ENCODE measurements at places on chromosomes 16 and 17.

GRCh38 chr17:39618246-39618913 is 8.4 kb upstream of the PPP1R1B start:
- no peak for DNase-seq

DNA sequence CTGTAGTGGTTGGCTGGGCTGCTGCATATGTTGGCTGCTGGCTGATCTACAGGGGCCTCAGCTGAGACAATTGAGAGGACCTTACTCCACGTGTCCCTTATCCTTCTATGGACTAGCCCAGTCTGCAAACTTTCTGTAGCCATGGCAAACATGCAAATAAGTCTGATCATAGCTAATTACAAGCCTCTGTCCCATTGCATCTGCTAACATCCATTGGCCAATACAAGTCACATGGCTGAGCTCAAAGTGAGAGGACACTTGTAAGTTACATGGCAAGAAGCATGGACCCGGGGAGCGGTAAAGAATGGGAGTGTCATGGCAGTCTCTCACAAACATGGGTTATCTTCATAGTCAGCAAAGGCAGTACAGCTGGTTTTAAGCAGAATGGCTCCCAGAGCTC is 11.6 kb upstream of the IL4R start:
- DNase-seq: no peak

GRCh38 chr16:23160574-23160973 is 11.3 kb upstream of the USP31 start:
- no peak for DNase-seq

DNA sequence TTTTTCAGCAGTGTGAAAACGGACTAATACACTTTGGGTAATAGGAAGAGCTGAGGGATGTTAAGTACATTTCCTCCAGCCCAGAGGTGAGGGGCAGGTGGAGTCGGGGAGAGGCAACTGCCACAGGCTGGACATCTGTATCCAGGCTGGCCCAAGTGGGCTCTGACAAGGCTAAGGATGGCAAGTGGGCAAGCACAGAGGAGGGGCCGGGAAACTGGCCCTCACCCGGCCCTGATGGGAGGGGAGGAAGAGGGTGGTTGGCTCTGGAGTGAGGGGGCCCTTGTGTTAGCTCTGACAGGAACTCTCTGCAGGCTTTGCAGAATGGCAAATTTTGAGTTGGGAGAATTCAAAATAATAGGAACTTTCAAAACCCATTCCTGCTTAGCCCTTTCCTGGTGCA is 251.0 kb upstream of the TNRC6C start:
- peak; percentile 35 for DNase-seq

All from activated CD8-positive, alpha-beta memory T cell treated with anti-CD3 and anti-CD28 coated beads for 24 hours (primary cell).